ENCODE measurements at places on chromosomes 1 and 21.

- DNase-seq, result no peak
Observed at GRCh38 chr1:226639631-226640061, 91.1 kb downstream of the STUM start.

DNA sequence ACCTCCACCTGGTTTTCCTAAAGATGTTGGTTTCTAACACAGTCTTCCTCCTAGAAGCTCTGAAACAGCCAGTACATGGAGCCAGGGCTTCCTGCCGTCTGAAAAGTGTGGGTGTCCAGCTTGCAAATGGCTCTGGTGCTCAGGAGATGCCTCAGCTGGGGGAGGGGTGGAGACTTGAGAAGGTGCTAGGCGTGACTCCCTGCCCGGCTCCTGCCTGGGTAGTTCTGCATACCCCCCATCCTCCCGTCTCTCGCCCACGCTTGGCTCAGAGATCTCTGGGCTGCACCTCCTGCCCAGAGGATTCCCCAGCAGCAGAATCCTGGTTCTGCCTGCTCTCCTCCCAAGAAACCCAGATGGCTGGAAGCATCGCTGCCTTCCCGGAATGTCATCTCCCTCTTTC lies 16.9 kb downstream of the STUM start:
- no peak for DNase-seq

DNA sequence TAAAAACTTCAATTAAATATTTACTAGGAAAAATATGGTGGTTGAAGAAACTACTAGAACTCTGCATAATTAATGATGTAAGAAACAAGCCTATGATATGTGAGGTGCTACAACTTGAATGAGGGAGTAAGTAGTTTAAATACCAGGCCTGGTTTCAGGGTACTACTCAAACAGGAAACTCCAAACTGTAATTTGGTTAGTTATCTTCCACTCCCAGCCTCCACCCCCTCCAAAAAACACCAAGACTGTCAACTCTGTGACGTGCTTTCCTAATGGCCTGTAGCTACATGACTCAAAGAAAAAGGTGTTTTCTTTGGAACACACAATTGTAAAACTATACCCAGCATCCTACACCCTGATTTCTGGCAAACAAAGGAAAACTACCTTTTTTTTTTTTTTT lies 55.9 kb upstream of the RCC1 start:
- DNase-seq, result no peak

DNA sequence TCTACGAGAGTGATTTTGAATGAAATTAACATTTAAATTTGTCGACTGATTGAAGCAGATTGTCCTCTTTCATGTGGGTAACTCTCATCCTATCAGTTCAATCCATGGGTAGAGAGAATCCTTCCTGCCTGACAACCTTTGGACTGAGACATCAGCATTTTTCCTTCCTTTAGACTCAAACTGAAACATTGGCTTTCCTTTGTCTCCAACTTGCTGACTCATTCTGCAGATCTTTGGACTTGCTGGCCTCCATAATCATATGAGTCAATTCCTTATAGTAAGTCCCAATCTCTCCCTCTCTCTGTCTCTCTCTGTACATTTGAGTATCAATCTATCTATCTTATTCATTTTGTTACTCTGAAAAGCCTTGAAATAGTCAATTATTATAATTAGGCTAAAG lies 416.7 kb downstream of the LRRIQ3 start:
- DNase-seq, result no peak

DNA sequence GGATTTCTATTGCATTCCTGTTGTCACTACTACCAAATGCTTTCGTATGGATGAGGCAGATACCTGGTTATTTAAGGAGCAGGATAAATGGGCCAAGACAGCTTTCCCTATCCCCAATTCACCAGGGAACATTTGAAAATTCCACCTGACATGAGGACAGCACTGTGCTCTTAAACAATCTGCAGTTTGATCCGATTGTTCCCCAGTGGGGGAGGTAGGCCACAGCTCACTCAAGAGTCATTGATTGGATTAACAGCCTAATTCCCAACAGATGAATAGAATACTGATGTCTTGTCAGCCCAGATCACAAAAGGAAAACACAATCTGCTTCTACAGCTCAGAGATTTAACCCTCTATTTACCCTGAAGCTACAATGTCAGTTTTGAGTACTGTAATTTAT lies 123.9 kb downstream of the LHX4 start:
- no peak for DNase-seq

DNA sequence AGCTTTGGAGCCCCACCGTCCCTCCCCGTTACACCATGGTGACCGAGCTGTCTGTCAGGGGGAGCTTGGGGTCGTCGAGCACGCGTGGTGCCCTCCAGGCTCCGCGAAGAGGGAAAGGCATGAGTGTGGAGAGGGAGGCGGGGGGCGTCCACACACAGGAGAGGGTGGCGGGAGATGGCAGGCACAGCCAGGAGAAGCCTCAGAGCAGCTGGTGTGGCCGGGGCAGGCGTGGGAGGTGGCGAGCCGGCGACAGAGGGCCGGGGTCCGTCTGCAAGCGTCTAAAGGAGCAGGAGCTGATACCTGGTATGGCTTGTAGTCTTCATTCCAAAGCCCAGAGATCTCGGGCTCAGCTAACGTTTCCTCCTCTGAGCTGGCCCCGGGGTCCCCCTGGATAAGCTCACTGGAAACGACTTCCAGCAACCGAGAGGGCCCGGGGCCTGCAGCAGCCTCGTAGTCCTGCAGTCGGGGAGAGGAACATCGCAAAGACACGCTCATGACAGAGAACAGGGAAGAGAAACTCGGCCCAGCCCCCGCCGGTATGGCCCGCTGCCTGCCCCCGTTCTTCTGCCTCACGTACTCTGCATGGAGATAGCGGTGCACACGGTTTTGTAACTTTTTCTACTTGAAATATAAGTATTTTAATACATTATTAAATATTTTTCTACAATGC lies 37.4 kb downstream of the CFAP74 start:
- no peak for DNase-seq
